ENCODE measurements at places on chromosomes 3 and 15. TPM values are rescaled to one million over a fixed set of nuclear protein-coding genes. Genes with fewer than 3 reads are reported as not detected.
A peak's percentile ranks its signal among the peaks of the same experiment; 100 is the strongest.

DNA sequence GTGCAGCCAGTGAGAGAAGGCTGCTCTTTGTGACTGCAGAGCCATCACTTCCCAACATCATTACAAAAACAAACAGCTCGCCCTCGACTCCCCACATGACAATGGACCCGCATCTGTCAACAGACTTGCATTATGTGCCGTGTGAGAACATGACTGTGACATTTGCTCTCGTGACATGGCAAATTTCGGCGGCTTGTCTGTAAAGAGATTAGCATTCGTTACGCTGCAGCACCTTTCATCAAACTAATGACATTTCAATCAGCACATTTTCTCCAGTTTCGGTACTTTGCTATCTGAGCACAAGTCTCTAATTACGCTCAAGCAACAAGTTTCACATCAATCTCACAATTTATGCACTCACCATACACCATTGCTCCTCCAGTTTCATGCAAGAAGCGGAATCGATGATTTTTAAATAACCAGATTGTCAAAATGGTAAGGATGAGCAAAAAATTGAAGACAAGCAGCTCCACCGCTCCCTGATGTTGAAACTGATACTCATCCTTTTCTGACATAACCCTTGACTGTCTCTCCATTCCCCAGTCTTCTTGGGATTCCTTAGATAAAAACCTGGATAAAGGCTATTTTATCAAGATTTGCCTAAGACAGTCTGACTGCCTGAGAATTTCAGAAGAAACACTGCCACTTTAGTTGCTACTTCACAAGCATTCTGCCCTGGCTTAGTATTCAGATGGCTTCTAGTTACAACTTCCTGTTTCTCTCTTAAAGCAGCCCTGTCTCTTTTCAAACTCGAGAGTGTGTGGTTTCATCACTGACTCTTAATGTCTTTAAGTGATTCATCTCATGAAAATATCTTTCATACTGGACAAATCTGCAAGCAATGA is at the start of gene SLC9A9:
Gene SLC9A9, minus strand, starts transcription at position 682 of the 845 bp plus-strand sequence. Its CDS starts 146 bp downstream, at position 536.
- DNase-seq = peak; percentile 44

GRCh38 chr3:171005648-171006047 is 20.9 kb downstream of the SLC2A2 start:
- no peak for DNase-seq

DNA sequence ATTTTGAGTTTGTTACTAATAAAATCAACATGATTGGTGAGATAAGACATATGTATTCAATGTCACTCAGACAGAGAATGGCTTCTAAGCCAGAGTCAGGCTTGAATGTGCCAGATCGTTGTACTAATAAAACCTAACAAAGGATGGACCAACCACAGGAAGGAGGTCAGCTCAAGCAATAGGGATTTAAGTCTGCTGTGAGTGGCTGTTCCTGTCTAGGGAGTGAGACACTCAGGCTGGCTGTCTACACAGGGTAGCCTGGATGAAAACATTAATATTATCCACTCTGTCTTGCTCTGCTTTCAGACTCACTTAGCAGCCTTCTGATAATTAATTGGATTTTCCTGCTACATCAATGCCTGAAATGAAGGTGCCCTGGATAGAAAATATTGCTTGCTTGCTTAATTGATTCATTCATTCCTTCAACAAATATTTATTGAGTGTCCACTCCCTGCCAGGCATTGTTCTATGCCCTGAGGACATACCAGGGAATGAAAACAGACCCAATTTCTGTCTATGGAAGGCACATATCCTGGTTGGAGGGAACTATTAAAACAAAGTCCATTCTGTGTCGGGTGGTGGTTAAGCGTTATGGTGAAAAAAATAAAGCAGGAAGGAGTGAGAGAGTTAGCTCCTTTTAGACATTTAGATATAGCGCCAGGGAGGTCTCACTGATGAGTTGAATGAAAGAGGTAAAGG is 239.4 kb downstream of the CHST2 start:
- no peak for DNase-seq

SLC28A1 gene
- total RNA-seq = not detected

EEF1AKMT4 gene
- total RNA-seq = 1.4 TPM

DNA sequence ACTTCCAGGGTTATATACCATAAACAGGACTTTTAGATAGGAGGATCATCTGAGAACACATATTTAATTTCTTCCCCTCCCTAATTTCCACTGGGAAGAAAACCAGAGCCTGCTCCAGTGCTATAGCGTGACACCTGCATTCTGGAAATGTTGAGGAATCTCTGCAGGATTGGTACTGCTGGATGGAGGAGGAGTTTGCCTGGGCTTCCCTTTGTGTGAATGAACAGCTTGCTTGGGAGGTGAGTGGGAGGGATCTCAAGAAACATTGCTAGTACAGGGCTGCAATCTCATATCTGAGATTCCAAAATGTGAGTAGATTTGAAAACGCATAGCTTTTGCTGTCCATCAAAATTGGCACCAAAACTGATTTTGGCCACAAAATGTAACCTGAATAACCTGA is 295.9 kb upstream of the RGMA start:
- no peak for DNase-seq

All from naive thymus-derived CD8-positive, alpha-beta T cell (primary cell).